ENCODE measurements at places on chromosomes 11 and 22.

- DNase-seq, result no peak
These were observed 46.2 kb downstream of the TRIM29 start for GRCh38 chr11:120091701-120092100.

- DNase-seq, result peak; percentile 74
These were observed 1.3 kb upstream of the MLC1 start for GRCh38 chr22:50086526-50086925.

GRCh38 chr11:12394601-12395000 is 17.2 kb downstream of the PARVA start:
- DNase-seq, result no peak

DNA sequence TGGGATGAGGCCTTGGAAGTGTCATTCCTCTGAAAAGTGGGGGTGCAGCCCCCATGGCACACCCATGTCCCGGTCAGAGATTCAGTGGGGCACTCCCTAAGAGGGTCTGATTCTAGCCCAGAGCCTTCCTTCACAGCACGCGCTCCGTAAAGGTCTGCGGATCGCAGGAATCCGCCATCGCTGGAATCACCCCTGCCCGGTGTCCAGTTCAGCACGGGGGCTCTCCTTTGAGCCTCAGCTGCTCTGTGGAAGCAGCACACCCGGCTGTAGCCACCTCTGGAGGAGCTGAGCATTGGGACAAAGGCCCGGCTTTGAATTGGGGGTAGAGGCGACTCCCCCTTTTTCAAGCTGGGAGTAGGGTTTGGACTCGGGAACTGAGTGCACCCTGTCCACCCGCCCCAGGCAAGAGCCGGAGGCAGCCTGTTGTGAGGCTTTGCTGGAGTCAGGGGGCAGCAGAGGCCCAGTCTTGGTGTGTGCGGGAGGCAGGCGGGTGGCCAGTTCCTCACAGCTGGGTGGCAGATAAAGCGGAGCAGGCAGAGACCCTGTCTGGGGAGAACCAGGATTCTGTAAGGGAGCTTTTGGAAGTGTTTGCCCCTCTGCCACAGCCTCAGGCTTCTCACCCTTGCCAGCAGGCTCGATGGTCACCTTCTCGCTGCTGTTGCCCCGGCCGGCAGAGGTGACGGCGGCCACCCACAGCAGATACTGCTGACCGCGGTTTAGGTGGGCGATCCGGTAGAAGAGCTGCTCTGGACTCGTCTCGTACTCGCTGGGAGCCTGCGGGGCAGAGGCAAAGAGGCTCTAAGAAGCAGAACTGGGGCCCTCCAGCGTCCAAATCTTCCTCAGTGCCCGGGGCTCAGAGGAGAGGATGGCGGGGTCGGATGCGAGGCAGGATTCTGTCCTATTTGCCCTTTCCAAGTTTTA is 115.9 kb downstream of the CEP164 start:
- DNase-seq, result peak; percentile 30

GRCh38 chr22:26894766-26895485 is 237.5 kb downstream of the MIAT start:
- DNase-seq, result peak; percentile 92

DNA sequence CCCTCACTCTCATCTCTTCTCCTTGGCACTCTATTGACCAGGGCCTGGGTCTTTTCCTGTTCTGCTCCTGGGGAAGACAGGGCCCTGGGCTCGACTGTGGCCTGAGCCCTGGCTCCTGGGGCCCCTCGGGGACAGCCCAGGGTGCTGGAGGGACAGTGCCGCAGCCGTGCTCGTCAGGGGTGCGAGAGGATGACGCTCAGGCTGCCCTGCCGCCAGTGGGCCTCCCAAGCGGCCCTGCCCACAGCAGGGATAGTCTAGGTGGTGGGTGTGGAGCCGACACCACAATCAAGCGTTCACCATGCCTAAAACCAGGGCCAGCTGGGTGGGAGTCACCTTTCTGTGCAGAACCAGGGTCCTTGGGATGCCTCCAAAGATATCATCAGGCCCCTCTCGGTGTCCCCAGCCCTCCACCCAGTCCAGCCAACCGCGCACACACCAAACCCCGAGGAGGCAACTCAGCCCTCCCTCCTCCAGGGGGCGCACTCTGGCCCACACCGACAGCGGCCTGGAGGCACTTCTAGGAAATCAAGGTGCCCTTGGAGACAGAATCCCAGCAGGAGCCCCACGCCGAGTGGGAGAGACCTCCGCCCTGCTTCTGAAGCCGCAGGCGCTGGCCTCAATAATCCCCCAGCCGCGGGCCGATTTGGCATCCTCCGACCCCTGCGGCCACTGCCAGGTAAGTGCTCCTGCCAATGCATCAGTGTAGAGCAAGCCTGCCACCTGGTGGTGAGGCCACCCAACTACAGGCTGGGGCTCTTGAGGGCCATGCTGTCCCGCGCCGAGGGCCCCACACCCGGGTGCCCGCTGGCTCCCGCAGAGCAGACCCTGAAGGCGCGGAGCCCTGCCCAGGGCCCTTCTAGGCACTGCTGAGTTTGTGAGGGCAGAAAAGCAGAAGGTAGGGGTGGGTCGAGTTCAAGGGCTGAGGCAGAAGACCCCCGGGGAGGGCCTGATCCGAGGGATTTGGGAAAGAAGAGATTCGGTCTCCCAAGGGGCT is 496.4 kb downstream of the BUD13 start:
- DNase-seq, result peak; percentile 30

DNA sequence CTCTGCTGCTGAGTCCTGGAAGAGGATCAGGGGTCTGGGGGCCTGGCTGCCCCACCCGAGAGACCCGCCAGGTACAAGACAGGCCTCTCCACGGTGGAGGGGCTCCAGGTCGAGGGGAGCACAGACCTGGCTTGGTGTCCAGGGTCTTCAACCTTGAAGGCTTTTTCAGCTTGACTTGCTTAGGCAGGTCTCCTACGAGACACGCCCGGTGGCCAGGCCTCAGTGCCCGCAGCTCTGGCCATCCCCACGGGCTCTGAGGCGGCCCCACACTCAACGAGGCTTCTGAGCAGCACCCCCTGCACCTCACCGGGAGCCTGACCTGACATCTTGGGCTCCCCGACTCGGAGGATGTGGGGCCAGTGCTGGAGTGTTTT is 6.6 kb upstream of the PLXNB2 start:
- DNase-seq, result no peak

DNA sequence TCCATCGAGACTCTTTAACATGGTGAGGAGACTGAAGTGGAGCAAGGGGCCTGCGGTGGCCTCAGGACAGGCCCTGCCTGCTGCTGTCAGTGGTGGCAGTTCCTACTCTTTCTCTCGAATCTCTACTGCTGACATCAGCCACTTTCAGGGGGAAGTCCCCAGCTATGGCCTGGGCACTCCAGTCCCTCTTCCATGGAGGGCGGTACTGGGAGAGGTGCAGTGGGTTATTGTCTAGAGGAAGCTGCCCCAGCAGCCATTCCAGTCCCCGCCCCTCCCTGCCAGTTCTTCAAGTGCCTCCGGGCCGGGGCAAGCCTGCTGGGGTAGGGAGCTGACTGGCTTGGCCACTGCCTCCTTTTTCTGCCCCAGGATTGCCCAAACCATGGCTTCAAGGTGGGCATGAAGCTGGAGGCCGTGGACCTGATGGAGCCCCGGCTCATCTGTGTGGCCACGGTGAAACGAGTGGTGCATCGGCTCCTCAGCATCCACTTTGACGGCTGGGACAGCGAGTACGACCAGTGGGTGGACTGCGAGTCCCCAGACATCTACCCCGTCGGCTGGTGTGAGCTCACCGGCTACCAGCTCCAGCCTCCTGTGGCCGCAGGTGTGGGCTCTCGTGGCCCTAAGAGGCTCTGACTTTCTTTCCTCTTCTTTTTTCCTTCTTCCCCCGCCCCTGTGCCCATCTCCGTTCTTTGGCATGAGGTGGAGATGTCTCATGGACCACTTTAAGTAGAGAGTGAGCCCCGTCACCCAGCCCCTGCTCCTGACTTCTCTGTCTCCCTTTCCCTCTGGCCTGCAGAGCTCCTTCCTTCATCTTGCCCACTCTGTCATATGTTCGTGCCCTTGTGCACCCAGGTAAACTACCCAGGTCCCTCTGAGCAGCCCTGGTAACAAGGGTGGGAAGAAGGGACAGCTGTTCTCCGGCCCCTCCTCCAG is 13.7 kb downstream of the CHADL start:
- no peak for DNase-seq

- DNase-seq, result peak; percentile 80
These were observed at the start of gene PLXNB2 for GRCh38 chr22:50306753-50307749. TSS of gene PLXNB2 (minus strand) at chr22:50307646. CDS start at chr22:50290584, 17,062 bp downstream.

GRCh38 chr22:35393116-35394010 is 6.6 kb upstream of the MCM5 start:
- no peak for DNase-seq

DNA sequence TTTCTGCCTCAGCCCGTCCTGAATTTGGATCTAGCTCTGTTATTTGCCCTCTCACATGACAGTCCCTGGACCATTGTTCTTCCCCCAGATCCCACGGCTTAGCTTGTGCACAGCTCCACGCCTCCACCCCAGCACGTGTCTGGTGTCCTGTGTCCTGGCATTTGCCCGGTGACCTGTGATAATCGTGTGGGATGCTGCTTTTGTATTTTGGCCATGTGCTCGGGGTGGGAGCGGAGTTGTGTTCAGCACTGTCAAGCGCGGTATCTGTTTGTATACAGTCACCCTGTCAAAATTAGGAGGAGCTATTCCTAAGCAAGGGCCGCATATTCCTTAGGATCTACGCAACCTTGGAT is 11.9 kb downstream of the ADAMTS8 start:
- no peak for DNase-seq

GRCh38 chr22:23657727-23658126 is 25.6 kb upstream of the DRICH1 start:
- DNase-seq, result no peak

- DNase-seq, result no peak
These were observed 13.6 kb upstream of the MS4A15 start for GRCh38 chr11:60743058-60743457.

DNA sequence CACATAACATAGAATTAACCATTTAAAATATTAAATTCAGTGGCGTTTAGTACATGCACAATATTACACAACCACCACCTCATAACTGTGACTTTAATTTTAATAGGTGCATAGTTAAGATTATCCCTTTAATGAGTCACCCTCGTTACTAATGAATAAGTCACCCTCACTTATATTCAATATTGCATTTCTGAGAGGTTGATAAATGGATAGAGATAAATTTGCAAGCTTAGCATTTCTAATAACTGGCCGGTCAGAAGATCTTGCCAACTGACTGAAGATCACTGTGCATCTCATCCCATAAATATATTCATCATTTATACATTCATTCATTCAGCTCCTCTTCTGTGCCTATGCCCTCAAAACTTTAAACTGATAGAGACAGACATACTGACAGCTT is 243.7 kb downstream of the TTC28 start:
- DNase-seq, result no peak

DNA sequence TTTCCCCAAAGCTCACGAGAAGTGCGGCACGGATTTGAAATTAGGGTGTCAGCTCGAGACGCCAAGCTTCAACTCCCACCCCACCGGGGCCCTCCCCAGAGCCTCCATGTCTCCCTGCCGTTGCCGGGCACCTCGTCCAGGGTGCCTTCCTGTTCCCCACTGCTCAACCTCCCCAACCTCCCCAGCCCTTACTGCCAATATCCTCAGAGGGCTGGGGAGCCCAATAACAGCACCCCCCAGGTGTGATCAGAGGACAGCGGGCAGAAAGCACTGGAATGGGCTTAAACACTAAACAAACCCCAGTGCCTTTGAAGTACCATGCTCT is 1336.4 kb downstream of the TBC1D22A start:
- no peak for DNase-seq

DNA sequence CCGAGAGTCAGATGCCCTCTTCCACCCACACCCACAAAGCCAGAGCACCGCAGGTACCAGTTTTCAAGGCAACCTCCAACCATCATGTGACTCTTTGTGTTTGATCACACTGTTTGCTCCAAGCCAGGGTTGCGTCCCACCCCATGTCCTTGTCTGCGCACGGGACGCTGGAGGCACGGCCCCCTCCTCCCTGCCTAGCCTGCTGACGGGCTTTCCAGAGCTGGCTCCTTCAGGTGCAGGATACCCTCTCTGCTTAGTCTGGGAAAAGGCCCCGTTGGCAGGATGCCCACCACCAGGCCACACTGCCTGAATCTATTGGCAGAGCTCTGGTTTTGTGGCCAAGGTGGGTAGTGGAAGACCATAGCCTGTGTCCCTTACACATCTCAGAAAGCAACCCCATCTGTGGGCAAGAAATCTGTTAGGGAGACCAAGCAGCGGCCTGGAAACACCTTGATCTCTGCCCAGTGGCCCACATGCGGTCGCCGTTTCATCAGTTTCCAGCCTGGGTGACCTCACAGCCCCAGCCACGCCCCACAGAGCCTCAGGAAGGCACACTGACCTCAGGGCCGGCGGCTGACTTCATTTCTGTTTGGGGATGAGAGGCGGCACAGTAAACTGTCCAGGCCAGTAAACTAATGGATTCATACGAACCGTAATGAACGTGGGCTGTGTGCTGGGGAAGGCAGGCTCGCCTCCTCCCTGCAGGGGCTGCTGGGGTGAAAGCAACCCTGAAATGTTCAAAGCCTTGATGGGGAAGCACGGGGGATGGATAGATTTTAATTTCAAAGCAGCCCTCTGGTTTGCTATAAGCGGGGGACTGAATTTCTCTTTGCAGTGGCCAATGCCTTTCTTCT is 25.8 kb downstream of the CDPF1 start:
- no peak for DNase-seq

GRCh38 chr22:32842486-32842885 is 41.0 kb downstream of the TIMP3 start:
- peak; percentile 48 for DNase-seq

DNA sequence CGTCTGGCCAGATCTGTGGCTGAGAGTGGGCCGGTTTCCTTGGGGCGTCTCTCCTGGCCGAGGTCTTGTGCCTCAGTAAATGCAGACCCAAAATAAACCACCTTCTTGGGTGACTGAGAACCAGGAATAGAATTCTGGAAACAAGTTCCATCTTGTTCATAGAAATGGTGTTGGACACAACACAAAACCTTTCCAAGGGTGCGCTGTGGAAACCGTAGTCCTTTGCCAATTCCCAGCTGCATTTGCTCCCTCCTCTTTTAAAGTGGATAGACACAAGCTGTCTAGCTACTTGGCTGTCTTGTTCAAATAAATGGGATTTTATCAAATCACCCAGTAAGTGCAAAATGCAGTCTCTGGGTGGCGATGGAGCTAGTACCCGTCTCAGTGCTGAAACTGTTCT is 300.2 kb downstream of the SHANK2 start:
- DNase-seq, result no peak

- no peak for DNase-seq
These were observed 10.7 kb downstream of the KRTAP5-5 start for GRCh38 chr11:1640076-1640946.

GRCh38 chr11:3006505-3007260 is 14.6 kb upstream of the NAP1L4 start:
- no peak for DNase-seq

- no peak for DNase-seq
These were observed 9.8 kb downstream of the APOBEC3D start for GRCh38 chr22:39030705-39031104.

DNA sequence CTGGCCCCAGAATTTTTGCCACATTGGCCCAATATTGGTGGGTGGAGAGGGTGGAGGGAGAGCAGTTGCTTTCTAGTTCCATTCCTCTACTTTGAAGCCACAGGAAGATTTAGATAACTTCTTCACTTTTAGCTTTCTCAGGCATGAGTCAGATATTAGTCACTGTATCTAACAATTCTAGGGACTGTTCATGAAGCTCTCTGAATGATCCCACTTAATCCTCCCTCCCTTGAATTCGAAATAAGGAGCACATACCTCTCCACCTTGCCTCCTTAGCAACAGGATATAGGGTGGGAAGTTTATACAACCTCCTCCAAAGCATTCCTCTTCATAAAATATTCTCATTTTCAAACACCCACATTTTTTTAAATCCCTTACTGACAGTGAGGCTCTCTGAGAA is 13.5 kb downstream of the FSHB start:
- DNase-seq, result peak; percentile 58

GRCh38 chr22:24005201-24005600 is at the start of gene GSTT4:
TSS of gene GSTT4 (minus strand) at chr22:24005453. CDS start at chr22:24005356, 97 bp downstream.
- no peak for DNase-seq

GRCh38 chr11:72587696-72588095 is 86.5 kb downstream of the PDE2A start:
- DNase-seq, result no peak
